ENCODE measurements at places on chromosomes 5 and 9.

- no peak for DNase-seq
These were observed 19.0 kb upstream of the ACTBL2 start for GRCh38 chr5:57501414-57502201.

DNA sequence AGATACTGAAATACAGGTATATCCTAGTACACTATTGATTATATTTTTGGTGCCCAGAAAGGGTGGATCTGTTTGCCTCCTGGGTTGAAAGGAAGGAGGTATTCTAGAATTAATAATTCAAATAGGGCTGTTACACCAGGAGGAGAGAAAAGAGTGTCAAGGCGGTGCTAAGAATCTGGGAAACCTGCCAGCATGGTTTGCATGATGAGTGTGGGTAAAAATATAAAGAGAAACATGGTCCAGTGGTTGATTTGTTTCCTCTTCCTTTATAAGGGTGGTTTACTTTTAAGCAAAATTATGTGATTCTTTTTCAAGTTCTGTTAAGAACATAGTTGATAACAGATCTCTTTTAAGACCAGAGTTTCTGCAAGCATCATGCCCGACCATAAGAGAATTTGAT lies 69.4 kb upstream of the NFIB start:
- DNase-seq = no peak

GRCh38 chr5:27571681-27572080 lies 533.3 kb upstream of the CDH9 start:
- no peak for DNase-seq

GRCh38 chr5:173689171-173689736 lies 72.8 kb upstream of the BOD1 start:
- no peak for DNase-seq

- DNase-seq = no peak
These were observed 83.8 kb upstream of the RASA1 start for GRCh38 chr5:87183896-87184295.

GRCh38 chr9:114958844-114959235 lies 28.4 kb upstream of the TNFSF8 start:
- DNase-seq = no peak

DNA sequence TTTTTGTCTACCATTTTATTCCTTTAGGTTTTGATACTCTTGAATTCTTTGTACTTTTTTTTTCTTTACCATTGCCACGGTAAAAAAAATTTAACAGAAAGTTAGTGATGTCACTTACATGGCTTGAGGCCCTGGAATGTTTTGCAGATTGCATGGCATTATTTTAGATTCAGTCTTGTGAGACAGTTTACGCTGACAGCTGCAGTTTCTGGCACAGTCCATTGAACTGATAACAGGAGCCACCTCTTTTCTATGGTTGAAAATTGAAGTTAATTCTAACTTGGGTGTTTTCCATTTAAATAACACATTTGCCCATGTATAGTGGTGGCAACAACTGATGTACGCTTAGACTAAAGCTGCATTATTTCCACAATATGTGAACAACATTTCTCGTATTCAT lies 1028.5 kb downstream of the CDH18 start:
- DNase-seq = no peak

- DNase-seq = no peak
These were observed 7.6 kb upstream of the FAM240B start for GRCh38 chr9:38727497-38728001.

- no peak for DNase-seq
These were observed 210.5 kb downstream of the PJA2 start for GRCh38 chr5:109199289-109199688.

DNA sequence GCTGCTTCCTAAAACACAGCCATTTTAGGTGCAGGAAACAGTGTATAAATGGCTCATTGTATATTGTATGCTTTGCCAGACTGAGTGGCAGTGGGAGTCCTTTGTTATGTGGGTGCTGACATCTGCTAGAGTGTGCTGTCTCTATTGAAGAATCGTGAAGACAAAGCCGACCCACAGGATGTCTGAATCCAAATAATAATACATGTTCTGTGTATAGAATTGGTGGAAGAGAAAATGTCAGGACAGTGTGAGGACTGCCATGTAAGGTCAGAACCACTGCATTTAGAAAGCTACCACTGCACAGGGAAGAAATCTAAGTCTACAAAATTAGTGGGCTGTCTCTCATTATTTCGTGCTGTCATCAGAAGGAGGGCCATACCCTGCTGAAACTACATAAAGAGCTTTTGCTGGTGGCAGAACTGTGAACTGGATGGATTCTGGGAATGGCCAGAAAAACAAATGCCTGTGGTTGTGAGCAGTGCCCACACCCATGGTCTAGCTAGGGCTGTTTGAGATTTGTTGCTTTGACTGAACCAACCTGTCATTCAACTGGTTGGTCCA lies 2.5 kb downstream of the IL7R start:
- no peak for DNase-seq

DNA sequence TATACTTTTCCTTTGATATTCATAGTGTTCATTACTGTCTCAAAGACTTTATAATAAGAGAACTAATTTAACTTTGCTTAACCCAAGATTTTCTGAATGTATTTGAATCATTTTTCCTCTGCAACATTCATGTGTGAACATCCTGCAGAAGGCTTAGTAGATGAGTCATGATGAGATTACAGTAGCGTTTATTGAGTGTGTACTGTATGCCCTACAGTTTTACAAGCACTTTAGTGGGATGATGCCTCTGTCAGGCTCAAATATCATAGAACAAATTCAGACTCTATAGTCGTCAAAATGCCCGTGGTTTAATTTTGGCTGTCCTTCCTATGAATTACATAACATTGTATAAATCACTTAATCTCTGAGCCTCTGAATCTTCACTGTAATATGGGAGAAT lies 41.2 kb downstream of the FYB1 start:
- no peak for DNase-seq

DNA sequence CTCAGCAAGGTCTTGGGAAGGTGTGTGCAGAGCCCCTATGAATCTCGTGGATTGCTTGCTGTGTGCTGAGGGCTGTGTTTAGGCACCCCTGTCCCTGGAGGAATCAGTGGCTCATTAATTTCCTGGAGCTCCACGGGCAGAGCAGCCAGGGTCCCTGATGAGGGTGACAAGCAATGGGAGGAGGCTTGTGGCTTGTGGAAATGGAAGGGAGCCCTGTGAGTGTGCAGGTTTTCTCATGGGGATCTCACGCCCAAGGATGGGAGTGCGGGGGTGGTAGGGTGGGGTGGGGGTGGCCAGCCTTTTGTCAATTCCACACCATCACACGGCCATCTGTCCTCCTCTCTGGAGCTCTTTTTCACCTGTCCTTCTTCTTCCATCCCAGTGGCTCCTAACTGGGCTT lies 25.3 kb downstream of the PHF2 start:
- no peak for DNase-seq

DNA sequence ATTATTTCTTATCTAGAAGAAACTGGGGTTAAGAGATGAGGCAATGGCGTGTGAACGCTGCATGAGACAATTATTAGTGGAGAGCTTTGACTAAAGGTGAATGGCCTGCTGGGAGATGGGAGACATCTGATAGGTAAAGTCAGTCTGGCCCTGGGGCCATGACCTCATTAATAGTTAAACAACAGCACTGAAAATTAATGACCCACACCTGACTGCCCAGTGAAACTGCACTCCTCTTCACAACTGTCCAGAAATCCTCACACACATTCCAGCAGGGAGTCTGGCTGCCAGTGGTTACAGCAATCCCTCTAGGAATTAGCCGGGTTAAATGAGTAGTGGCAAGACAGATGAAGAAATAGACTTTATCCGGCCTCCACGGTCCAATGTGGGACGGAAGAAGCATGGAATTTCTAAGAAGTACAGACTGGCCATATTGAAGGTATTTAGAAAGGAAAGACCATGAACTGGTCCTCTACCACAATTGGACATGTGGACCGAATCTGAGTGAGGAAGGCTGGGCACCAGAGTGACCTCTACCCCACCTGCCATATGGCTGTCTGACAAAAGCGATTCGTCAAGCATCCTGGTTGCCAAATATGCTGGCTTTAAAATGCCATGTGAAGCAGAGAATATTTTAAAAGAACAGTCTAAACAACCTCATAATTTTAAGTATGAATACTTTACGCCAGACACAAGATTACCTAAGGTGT lies 138.4 kb downstream of the EFNA5 start:
- DNase-seq = no peak

- DNase-seq = no peak
These were observed 143.3 kb downstream of the ALDH1A1 start for GRCh38 chr9:72809586-72809985.

- DNase-seq = peak; percentile 24
These were observed 298.4 kb upstream of the PRDM9 start for GRCh38 chr5:23208959-23209431.

- no peak for DNase-seq
These were observed 41.9 kb downstream of the BNC2 start for GRCh38 chr9:16828340-16829281.

- DNase-seq = no peak
These were observed 547.5 kb downstream of the ELAVL2 start for GRCh38 chr9:23278561-23278960.

DNA sequence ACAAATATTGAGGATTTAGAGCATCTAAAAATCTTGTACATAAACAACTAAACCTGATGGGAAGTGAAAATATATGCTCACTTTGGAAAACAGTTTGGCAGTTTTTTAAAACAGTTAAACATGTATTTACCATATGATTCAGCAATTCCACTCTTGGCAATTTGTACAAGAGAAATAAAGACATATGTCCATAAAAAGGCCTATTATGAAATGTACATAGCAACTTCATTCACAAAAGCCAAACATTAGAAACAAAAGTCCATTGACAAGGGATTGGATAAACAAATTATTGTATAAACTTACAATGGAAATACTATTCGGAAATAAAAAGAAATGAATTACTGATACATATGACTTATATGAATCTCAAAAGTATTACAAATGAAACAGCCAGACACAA lies 196.2 kb upstream of the SLC24A2 start:
- DNase-seq = no peak

GRCh38 chr9:83479765-83480164 lies 58.4 kb downstream of the FRMD3 start:
- no peak for DNase-seq

- DNase-seq = no peak
These were observed 61.6 kb downstream of the IPPK start for GRCh38 chr9:92608241-92608908.

DNA sequence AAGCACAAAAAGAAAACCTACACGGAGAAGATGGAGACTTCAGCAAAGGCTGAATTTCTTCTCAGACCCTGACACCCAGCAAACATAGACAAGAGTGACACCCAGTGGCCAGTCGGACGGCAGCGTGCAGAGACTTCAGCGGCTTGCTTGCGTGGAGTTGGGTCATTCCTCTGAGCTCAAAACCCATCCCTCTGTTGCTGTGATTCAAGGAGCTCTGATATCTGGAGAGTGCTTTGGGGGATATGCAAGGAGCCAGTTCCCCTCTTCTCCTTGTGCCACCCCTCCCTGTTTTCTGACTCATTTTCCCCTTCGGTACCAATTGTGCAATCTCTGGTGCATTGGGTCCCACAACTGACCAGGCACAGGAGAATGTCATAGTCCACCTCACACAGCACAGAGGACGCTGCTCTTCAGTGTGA lies 27.5 kb downstream of the SH3TC2 start:
- DNase-seq = no peak

GRCh38 chr9:125633116-125633745 lies 73.8 kb downstream of the MAPKAP1 start:
- no peak for DNase-seq

- DNase-seq = no peak
These were observed 69.8 kb upstream of the CNTLN start for GRCh38 chr9:17065062-17065461.

GRCh38 chr5:76942581-76942980 lies 10.3 kb upstream of the CRHBP start:
- DNase-seq = no peak

DNA sequence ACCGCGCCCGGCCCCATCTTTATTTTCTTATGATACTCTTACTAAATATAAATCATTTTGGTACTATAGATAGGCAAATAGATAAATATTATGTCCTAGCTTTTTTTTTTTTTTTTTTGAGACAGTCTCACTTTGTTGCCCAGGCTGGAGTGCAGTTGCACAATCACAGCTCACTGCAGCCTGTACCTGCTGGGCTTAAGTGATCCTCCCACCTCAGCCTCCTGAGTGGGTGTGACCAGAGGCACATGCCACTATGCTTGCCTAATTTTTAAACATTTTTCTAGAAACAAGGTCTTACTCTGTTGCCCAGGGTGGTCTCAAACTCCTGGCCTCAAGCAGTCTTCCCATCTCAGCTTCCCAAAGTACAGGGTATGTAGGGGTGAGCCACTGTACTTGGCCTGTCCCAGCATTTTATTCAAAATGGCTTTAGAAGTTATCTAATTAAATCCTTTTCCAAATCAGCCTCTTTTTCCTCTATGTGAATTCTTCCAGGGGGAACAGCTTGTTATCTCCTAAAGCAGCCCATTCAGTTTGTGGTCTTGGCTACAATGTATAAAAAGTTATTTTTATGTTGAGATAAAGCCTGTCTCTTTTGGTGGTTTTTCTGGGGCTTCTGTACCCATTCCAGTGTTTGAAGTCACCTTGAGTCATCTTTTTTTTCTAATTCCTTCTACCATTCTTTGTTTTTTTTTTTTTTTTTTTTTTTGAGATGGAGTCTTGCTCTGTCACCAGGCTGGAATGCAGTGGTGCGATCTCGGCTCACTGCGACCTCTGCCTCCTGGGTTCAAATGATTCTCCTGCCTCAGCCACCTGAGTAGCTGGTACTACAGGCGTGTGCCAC lies 12.1 kb downstream of the MELK start:
- DNase-seq = no peak

DNA sequence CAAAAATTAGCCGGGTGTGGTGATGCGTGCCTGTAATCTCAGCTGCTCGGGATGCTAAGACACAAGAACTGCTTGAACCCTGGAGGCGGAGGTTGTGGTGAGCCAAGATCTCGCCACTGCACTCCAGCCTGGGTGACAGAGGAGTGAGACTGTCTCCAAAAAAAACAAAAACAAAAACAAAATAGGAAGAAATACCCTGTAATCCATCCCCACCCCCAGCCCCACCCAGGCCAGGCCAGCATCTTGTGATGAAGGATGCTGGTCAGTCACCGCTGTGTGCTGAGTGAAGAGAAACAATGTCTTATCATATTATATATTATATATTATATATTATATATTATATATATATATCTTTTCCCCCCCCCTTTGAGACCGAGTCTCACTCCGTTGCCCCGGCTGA lies 15.4 kb upstream of the CCIN start:
- no peak for DNase-seq

- DNase-seq = no peak
These were observed 42.6 kb downstream of the CREBRF start for GRCh38 chr5:173098787-173099186.

- no peak for DNase-seq
These were observed 19.3 kb downstream of the KYAT1 start for GRCh38 chr9:128862401-128862851.
